ENCODE measurements at places on chromosomes 3 and 15. TPM values are rescaled to one million over a fixed set of nuclear protein-coding genes. Genes with fewer than 3 reads are reported as not detected.

ARGFX gene
- total RNA-seq = not detected

ARNT2 gene
- total RNA-seq = 13.2 TPM

TMOD3 gene
- 63.4 TPM for total RNA-seq

TBC1D21 gene
- total RNA-seq = not detected

GPR160 gene
- total RNA-seq = 1.1 TPM

Measured in A549 treated with ZK216348 at 1 μM for 4 hours (cell line).